Stimulated activated CD4-positive, alpha-beta T cell treated with anti-CD3 and anti-CD28 coated beads, Interleukin-12 subunit alpha, Interleukin-12 subunit beta, amount 100 ng/mL, for 48 hours (primary cell): ENCODE measurements at places on chromosomes 6 and 20.

DNA sequence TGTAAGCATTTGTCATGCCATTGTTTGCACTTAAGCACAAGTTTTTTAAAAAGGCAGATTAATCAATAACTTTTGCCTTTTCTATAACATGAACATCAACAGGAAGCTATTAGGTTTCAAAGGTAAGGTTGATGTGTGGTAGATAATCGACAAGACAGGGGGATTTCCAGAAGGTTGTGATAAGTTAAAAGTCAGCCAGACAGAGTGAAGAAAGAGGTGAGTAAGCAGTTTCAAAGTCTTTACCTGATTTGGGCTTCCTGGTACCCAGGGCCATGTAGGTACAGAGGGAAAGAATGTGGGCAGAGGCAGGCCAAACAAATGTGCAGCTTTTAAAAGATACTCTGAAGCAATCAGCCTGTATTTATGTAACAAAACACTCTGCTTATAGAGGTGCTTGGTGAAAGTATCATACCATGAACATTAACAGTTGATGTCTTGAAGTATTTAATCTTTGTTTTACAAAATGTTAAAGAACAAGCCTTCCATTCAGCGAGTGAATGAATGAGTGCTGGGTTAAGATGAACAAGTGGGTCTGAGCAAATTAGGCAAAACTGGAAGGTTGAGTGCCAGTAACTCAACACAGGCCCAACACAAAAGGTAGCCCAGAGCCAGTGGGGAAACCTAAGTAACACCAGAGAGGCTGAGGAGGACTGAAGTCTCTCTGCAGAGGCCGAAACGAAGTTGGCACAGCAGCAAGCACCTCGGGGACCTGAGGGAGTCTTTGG is 60.2 kb downstream of the LRRC1 start:
- no peak for DNase-seq

DNA sequence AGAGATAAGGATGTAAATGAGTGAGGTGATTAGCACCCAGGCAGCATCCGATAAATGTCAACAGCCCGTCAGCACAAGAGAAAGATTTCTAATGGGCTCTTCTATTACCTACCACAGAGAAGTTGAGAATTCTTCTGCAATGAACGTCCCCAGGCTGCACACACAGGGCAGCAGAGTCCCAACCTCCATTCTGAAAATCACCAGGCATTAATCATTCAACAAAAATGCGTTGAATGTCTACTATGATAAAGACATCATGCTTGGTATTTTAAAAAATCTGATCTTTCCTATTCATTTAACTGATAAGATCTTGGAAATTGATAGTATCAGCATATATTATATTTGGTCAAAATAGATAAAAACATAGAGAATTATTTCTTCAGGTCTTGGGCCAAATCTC is 59.5 kb upstream of the VGLL2 start:
- no peak for DNase-seq

DNA sequence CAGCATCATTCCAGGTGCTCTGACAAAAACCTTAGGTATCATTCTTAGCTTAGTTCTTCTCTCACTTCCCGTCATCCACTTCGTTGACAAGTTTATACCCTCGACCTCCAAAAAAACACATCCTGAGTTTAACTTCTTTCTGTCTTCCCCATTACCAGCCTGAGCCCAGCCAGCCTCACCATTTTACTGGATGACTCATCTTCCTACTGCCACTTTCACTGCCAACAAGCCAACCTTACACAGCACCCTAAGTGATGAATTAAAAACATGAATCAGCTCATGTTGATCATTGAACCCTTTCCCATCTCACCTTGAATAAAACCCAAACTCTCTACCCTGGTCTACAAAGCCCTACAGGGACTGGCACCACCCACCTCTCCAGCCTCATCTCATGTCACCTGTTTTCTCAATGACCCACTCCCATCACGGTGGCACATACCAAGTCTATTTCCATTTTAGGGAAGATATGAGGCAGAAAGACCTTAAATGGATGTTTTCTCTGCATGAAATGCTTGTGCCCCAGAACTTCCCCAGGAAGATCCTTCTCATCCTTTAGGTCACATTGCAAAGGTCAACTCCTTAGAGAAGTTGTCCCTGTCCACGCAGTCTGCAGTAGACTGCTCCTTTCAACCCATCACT is 9.9 kb upstream of the UST start:
- no peak for DNase-seq

DNA sequence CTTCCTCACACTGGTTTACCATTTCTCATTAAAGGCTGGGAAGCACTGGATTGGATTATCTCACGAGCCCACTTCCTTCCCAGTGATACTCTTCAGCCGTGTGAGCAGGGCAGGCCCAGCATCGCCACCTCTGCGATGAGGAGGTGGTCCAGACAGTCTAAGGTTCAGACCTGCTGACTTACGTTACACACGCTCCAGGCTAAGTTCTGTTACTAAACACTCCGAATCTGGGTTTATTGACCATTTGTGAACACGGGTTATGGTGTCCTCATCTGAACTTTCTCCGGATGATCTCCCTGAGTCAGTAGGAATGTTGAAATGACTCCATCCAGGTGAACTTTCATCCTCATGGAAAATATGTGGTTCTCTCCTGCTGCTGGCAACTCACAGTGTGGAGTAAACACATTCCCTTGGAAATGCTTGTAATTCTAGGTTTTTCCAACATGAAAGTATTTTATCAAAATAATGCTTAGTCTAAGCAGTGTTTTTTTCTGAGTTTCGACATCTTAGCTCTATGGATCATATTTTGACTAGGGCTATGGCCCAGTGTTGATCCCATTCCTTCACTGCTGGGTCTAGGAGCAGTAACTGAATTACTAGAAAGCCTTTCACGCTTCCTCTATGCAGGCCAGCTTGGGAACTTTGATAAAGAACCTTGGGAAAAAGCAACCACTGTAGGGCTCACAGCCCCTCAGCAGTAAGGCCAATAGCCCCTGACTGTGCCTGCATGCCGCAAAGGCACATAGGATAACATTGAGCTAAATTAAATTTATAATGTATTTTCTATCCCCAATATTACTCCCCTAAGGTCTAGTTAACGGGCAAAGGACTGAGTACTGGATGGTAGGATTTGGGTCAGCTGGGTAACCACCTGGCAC is 37.7 kb upstream of the PXDC1 start:
- no peak for DNase-seq

GRCh38 chr20:59832406-59833363 is 100.8 kb downstream of the SYCP2 start:
- DNase-seq = no peak

- DNase-seq = no peak
These were observed 26.2 kb downstream of the UTRN start for GRCh38 chr6:144311361-144311760.

- DNase-seq = no peak
These were observed 125.7 kb downstream of the TOX2 start for GRCh38 chr20:44040202-44040915.

GRCh38 chr6:31038559-31038958 is 28.3 kb downstream of the MUC22 start:
- no peak for DNase-seq

GRCh38 chr6:390914-391558 is 516 bp upstream of the IRF4 start:
- DNase-seq = no peak

GRCh38 chr20:17621229-17621968 is 51.5 kb downstream of the DSTN start:
- DNase-seq = no peak

DNA sequence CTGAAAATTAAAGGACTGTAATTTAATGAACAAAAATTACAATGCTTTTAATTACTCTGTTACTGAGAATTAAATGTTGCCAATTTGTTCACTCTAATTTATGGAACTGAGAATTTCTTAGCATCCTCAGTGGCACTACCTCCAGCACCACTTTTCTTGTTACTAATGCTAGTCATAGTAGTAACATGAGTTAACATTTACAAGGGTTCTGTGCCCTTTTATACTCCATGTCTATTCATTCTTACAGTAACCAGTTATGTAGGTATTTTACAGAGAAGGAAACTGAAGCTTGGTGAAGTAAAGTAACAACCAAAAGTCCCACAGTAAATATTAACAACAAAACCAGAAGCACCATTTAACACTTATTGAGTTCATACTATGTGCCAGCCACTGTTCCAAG is 34.3 kb downstream of the RARS2 start:
- DNase-seq = no peak

DNA sequence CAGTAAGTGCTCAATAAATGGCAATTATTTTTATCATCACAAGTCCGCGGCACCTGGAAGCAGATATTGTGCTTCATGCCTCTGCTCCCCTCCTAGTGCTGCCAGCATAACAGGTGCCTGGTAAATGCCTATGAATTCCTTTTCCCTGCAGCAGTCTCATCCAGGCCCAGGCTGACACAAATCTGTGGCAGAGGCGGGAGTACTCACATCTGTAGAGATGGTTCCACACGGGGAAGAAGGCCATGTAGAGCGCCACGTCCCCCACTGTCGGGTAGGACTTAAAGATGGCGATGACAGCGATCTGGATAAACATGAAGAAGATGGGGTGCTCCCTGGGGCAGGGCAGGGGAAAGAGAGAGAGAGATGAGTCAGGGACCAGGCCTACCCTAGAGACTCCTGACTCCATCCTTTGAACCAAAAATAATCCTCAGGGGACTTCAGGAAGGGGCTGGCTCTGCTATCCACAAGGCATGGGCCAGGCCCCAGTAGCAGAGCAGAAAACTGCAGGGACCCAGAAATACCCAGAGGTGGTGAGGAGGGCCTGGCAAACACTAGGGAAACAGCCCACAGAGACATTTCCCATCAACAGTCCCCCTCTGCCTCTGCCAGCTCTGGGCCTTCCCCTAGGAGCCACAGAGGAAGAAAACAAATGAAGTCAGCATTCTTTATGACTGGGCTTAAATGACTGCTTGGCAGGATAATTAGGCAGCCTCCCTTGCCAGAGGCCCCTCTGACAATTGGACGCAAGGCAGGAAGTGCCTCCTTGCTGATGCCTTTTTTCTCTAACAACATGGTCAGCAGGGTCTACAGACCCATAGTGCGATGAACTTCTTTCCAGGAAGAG is 23.0 kb downstream of the MAP1LC3A start:
- peak; percentile 19 for DNase-seq

DNA sequence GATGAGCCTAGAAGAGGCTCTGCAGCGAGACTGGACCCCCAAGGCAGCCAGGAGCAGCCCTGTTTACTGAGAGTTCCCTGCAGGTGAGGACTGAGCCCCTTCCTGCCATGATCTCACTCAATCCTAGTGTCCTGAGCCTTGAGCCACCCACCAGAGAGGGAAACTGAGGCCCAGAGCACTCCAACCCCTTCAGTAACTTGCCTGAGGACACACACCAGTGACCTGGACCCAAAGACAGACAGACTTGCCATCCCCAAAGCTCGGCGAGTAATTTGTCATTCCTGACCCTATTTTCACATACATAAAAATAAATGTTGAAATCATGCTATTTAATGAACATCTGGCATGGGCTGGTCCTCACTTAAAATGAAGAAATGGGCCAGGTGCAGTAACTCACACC is 16.7 kb downstream of the BMP7 start:
- DNase-seq = no peak

GRCh38 chr6:93136111-93136510 is 283.2 kb downstream of the EPHA7 start:
- DNase-seq = no peak

DNA sequence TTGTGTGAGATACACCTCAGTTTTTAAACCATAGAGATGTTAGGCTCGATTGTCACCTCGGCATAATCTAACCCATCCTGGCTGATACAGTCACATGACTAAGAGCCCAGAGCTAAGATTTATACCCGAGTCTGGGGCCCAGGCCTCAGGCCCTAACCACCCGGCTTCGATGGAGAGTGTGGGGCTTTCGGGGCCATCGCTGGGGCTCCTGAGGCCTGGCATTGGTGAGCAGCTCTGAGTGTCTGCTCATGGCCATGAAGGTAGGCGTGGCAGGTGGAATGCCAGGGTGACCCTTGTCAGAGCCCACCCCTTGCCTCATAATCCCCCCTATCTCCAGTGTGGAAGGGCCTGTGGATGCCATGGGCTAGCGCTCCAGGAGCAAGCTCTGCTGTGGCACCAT is 164.3 kb downstream of the BMP7 start:
- DNase-seq = no peak

DNA sequence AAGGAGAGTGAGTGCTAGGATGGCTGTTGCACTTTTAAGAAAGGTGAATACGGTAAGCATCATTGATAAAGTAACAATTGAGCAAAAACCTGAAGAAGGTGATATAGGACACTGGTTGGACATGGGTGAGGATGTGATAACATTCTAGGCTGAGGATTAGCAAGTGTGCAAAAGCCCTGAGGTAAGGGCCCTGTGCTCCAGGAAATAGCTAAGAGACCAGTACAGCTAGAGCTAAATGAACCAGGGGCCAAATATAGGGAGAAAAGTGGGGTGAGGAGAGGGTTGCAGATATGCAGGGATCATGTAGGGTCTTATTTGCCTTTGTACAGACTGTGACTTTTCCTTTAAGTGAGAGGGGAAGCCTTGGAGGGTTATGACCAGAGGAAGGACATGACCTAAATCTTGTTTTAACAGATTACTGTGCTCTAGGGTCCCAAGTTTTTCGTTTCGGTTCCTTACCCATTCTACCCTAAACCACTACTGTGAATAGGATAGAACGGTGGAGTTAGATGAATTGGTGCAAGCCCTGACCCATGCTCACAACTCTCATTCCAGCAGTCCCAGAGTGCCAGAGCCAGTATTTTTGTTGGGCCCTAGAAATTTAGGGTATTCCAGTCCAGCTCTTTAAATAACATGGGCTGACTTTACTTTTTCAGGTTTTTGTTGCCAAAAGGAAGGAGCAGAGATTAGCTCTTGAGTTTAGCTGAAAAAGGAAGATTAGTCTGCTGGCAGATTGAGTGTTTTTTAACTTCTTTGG is 10.7 kb downstream of the MAPK14 start:
- no peak for DNase-seq

DNA sequence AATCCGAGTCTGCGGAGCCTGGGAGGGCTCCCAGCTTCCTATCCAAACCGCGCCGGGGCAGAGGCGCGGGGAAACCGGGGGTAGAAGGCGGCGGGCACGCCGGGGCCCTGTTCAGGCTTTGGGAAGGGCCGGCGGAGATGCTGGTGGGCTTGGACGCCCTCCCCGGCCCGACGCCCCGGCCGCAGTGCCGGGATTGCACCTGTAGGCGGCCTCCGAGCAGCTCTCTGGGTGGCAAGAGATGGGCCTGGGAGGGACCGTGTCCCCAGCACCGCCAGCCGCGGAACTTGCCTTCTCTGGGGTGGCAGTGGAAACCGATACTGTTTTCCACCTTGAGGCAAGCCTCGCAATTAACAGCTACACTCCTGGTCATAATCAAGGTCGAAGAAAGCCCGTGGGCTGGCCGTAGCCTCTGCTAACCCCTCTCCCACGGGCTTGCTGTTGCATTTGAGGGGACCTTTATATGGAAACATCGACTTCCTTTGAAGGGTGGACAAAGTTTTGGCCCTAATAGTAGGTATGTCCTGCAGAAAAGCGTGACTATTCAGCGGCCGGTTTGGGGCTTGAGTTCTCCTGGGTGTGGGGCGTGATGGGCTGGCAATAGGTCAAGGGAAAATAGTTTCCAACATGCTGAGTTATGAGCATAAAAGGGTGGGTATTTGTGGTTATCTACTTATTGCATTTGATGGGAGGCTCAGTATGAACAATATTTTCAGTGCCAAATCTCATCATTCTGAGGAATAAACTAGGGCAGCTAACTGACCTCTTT is 1.1 kb upstream of the JAG1 start:
- DNase-seq = no peak

GRCh38 chr6:134757911-134758361 is 192.0 kb downstream of the ALDH8A1 start:
- DNase-seq = no peak

- DNase-seq = no peak
These were observed 18.7 kb downstream of the CNKSR3 start for GRCh38 chr6:154491567-154492470.

GRCh38 chr6:13638626-13639025 is 23.5 kb downstream of the NOL7 start:
- DNase-seq = no peak

- DNase-seq = no peak
These were observed 954.0 kb upstream of the MAN1A1 start for GRCh38 chr6:120303527-120303926.
